ENCODE measurements at places on chromosomes 2 and 18. TPM values are rescaled to one million over a fixed set of nuclear protein-coding genes. Genes with fewer than 3 reads are reported as not detected.
A peak's percentile ranks its signal among the peaks of the same experiment; 100 is the strongest.

The CHAC2 gene
- 4.5 TPM for total RNA-seq

The ALPI gene
- not detected for total RNA-seq

The GALNT5 gene
- 0.03 TPM for total RNA-seq

The MC2R gene
- total RNA-seq: not detected

The OTX1 gene
- 7.9 TPM for total RNA-seq

The CFAP65 gene
- 0.22 TPM for total RNA-seq

The SCYGR2 gene
- not detected for total RNA-seq

The TMEM247 gene
- total RNA-seq: not detected

GRCh38 chr2:176078541-176079284, 5.0 kb downstream of the EVX2 start:
- H3K27ac ChIP-seq: no peak overlapping the region
- no peak for DNase-seq
- H3K4me3 ChIP-seq: peak overlapping the region; percentile 40
- peaks cover 100% of the 10 kb centered on the region for H3K27me3 ChIP-seq
- H3K4me1 ChIP-seq: peaks cover 7% of the 10 kb centered on the region

GRCh38 chr2:225040856-225041206, 1.4 kb downstream of the DOCK10 start:
- DNase-seq: peak; percentile 7
- peak overlapping the region; percentile 69 for H3K4me3 ChIP-seq
- H3K36me3 ChIP-seq: no peaks in the 10 kb centered on the region

- no peak overlapping the region for H3K27ac ChIP-seq
- no peaks in the 10 kb centered on the region for H3K4me1 ChIP-seq
- peak; percentile 38 for DNase-seq
- H3K27me3 ChIP-seq: peaks cover 6% of the 10 kb centered on the region
- H3K36me3 ChIP-seq: no peaks in the 10 kb centered on the region
- H3K4me3 ChIP-seq: no peak overlapping the region
Observed at GRCh38 chr2:238573065-238573778, 146.5 kb downstream of the ASB1 start.

DNA sequence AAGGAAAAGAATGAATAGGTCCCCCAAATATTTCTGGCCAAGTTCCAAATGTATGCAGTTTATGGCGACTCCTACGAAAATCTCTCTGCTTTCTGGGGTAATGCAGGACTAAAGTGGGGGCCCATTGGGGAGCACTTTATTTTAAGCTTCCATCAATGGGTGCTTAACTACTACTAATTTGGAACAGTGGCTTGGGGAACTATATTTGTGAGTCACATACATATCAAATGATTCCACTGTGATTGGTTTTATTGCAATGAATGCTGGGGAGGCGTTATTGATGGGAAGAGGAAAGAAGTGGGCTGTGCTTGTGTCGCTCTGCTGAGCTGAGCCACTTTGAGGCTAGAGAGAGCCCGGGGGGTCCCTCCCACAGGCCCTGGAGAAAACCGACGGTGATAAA, 560.4 kb upstream of the SALL3 start:
- H3K4me1 ChIP-seq: no peaks in the 10 kb centered on the region
- DNase-seq: no peak
- H3K27ac ChIP-seq: no peak overlapping the region

DNA sequence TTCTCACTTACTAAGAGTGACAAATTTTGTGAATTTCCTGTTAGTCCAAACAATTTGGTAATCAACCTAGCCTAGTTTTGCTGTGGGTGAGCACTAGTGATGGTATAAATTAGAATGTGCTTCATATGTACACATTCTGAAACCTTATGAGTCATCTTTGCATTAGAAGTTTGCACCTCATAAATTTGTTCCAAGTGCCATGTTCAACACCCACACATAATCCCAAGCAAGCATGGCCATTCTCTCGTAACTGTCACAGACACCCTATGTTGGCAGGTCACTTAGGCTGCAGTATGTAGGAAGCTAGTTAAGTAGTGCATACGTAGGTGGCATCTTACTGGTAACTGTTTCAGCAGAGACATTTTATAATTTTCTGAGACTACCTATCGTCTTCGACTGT, 46.9 kb downstream of the NAB1 start:
- peaks cover 47% of the 10 kb centered on the region for H3K4me1 ChIP-seq
- no peak for DNase-seq
- H3K4me3 ChIP-seq: no peak overlapping the region
- no peaks in the 10 kb centered on the region for H3K27me3 ChIP-seq
- H3K27ac ChIP-seq: no peak overlapping the region

DNA sequence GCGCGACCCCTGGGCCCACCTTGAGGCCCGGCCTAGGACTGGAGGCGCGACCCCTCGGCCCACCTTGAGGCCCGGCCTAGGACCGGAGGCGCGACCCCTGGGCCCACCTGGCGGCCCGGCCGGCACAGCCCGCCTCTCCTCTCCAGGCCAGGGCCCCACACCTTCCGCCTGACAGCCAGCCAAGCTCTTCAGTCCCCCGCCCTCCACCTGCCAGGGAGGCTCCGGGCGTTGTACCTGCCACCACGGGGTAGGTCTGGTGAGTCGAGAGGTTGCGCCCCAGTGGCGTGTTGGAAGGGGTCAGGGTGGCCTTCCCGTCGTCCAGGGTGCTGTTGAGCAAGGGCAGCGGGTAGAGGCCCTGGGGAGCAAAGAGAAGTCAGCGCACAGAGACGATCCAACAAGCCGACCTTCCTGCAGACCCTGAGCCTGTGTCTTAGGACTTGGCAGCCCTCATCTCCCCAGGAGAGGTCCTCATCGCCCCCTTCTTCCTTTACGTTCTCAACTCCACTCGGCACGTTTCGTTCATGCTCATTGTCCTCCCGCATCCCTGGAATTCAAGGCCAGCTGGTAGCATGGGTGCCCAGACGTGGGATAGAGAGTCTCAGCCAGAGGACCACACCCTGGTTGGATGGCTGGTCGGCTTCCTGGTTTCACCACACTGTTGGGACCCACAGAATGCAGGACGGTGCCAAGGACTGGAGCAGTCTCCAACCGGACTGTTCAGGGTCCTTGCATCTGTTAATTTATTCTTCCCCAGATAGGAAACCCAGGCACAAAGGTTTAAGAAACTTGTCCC, 42.2 kb downstream of the PAX8 start:
- H3K27ac ChIP-seq: no peak overlapping the region
- no peak for DNase-seq
- no peak overlapping the region for H3K4me3 ChIP-seq
- no peaks in the 10 kb centered on the region for H3K27me3 ChIP-seq

DNA sequence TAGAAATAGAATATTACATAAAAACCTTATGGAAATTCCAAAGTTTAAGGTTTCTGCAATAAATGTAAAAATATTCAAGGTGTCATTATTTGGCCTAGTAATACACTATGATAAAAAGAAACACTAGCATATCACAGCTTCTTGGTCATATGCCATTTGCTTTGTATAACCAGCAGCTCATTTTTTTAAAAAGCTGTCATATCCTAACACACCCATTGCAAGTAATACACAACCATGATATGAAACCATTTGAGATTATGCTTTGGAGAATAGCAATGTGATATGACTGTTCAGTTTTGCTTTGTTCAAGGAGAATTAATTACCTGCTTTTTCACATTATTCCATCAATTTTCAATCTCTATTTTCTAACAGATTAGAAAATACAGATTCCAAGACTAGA, 149.0 kb downstream of the IKZF2 start:
- H3K4me1 ChIP-seq: peaks cover 12% of the 10 kb centered on the region
- no peak overlapping the region for H3K27ac ChIP-seq
- DNase-seq: no peak

- no peak overlapping the region for H3K4me3 ChIP-seq
- DNase-seq: no peak
- no peaks in the 10 kb centered on the region for H3K27me3 ChIP-seq
- H3K27ac ChIP-seq: no peak overlapping the region
Observed at GRCh38 chr2:224687156-224687555, 29.0 kb downstream of the CCDC195 start.

- H3K4me1 ChIP-seq: no peaks in the 10 kb centered on the region
- H3K4me3 ChIP-seq: no peak overlapping the region
- no peak for DNase-seq
Observed at GRCh38 chr2:117571590-117572349, 242.7 kb upstream of the DDX18 start.

DNA sequence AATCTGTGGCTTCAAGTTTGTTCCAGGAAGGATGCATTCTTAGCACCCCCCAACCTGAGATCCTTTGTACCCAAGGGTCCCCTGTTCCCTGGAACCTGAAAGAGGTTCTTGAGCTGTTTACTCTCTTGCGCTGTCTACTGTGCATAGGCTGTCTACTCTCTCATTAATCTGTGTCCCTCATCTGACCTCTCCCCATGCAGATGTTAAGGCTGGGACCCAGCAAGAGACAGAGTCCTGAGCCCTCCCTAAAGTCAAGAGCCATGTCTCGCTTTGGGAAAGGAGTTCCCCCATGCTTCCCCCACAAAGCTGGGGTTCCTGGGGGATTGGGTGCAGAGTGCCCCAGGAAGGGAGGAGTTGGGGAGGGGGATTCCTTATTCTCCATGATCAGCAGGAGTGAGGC, 312.9 kb downstream of the CYP26B1 start:
- H3K36me3 ChIP-seq: no peaks in the 10 kb centered on the region
- no peaks in the 10 kb centered on the region for H3K27me3 ChIP-seq
- DNase-seq: no peak
- no peak overlapping the region for H3K4me3 ChIP-seq
- no peak overlapping the region for H3K27ac ChIP-seq

DNA sequence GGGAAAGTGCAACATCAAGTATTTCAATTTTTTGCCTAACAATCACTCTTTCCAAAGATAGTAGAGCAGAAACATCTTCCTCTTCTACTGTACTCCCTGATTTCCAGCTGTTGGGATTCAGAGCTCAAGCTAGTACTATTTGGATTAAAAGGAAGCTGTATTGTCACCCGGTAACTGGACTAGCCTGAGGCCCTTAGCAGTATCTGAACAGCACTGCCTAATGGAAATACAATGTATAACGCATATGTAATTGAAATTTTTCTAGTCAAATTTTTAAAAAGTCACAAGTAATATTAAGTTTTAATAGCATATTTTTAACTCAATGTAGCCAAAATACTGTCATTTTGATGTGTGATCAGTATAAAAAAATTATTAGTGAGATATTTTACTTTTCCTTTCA, 86.2 kb downstream of the COX7A2L start:
- H3K27me3 ChIP-seq: no peaks in the 10 kb centered on the region
- H3K36me3 ChIP-seq: peaks cover 3% of the 10 kb centered on the region
- peak; percentile 4 for DNase-seq
- H3K4me3 ChIP-seq: no peak overlapping the region
- H3K27ac ChIP-seq: no peak overlapping the region

- H3K4me1 ChIP-seq: no peaks in the 10 kb centered on the region
- H3K27ac ChIP-seq: no peak overlapping the region
- H3K4me3 ChIP-seq: no peak overlapping the region
- H3K27me3 ChIP-seq: no peaks in the 10 kb centered on the region
- DNase-seq: no peak
Observed at GRCh38 chr18:79117385-79117784, 48.2 kb downstream of the ATP9B start.

DNA sequence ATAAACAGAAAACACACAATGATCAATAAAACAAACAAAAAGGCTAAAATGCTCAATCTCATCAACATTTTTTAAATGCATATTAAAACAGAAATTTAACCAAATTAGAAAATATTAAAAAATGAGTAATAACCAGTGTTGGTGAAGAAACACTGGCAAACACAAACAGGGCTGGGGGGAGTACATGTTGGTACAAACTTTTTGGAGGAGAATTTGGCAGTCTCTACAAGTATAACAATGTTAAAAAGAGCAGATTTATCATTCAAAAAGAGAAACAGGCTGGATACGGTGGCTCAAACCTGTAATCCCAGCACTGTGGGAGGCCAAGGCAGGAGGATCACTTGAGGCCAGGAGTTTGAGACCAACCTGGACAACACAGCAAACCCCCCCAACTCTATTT, 13.9 kb downstream of the MOB1A start:
- H3K27ac ChIP-seq: no peak overlapping the region
- no peak for DNase-seq
- H3K27me3 ChIP-seq: no peaks in the 10 kb centered on the region
- peaks cover 54% of the 10 kb centered on the region for H3K36me3 ChIP-seq

DNA sequence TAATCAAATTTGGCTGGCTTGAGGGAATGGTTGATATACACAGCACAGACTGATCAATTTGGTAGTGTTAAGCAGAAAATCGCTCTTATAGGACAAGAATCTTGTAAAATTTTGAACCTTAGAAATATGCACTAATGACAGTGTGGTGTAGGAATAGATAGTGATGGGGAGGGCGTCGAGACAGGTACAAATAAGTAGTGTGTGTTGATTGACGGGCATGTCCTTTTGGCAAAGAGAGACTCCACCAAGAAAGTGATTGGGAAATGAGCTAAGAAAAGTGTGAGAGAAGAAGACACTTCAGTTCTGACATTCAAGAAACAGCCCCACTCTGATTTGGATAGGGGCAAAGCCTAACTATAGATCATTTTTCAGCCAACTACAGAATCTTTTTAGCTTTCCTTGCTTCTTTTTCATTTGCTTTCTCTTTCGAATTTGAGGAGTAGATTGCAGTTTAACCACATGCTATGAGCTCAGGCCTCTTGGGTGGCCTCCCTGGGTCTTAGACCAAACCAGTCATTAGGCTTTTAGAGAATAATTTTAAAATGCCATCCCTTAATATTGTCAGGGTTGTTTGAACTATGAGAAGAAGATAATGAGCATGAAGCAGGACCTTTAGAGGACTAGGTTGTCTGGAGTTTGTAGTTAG, 127.1 kb downstream of the CERS6 start:
- no peaks in the 10 kb centered on the region for H3K27me3 ChIP-seq
- no peaks in the 10 kb centered on the region for H3K4me1 ChIP-seq
- no peak overlapping the region for H3K27ac ChIP-seq
- no peak overlapping the region for H3K4me3 ChIP-seq

DNA sequence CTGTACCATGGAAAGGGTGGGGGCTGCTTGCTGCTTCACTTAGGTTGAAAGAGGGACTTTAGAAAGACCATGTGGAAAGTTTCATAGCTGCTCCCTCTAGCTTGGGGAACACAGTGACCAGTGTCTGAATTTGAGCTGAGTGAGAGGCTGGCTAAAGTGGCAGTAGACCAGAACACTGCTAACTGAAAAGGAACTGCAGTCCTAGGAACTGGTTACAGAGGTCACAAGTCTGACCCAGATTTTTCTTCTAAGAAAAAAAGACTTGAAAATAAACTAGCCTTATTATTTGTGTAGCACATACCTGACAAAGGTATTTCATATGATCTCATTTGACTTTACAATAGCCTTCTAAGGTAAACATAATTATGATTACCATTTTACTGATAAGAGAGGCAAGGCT, 153.6 kb downstream of the FSHR start:
- no peaks in the 10 kb centered on the region for H3K4me1 ChIP-seq
- H3K36me3 ChIP-seq: no peaks in the 10 kb centered on the region
- H3K27ac ChIP-seq: no peak overlapping the region

GRCh38 chr2:135987441-135987840, 2.0 kb upstream of the DARS1 start:
- no peak overlapping the region for H3K4me3 ChIP-seq
- H3K36me3 ChIP-seq: peaks cover 8% of the 10 kb centered on the region
- H3K27ac ChIP-seq: no peak overlapping the region
- no peaks in the 10 kb centered on the region for H3K27me3 ChIP-seq

GRCh38 chr2:45678791-45679348, 27.4 kb downstream of the PRKCE start:
- DNase-seq: no peak
- H3K27me3 ChIP-seq: no peaks in the 10 kb centered on the region
- no peaks in the 10 kb centered on the region for H3K4me1 ChIP-seq
- H3K4me3 ChIP-seq: no peak overlapping the region

All from neural progenitor cell (in vitro differentiated cells).